B cell (primary cell): ENCODE measurements at places on chromosomes 5 and 9.

DNA sequence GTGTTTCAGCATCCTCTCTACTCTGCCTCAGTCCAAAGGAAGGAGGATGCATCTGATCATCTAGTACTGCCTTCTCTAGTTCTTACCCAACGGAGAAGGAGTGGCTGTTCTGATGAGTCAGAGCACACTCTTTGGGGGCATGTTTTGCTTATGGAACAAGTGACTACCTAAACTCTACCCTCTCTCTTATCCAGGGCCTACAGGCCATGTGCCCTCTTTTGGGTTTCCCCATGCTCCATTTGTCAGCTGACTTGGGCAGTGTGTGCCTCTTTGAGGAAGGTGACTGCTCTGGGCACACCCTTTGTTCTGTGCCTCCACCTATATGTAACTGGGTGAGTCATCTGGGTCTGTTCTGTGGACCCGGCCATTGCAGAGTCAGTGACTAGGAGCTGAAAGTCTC is 89.6 kb upstream of the BNC2 start:
- no peak for DNase-seq

DNA sequence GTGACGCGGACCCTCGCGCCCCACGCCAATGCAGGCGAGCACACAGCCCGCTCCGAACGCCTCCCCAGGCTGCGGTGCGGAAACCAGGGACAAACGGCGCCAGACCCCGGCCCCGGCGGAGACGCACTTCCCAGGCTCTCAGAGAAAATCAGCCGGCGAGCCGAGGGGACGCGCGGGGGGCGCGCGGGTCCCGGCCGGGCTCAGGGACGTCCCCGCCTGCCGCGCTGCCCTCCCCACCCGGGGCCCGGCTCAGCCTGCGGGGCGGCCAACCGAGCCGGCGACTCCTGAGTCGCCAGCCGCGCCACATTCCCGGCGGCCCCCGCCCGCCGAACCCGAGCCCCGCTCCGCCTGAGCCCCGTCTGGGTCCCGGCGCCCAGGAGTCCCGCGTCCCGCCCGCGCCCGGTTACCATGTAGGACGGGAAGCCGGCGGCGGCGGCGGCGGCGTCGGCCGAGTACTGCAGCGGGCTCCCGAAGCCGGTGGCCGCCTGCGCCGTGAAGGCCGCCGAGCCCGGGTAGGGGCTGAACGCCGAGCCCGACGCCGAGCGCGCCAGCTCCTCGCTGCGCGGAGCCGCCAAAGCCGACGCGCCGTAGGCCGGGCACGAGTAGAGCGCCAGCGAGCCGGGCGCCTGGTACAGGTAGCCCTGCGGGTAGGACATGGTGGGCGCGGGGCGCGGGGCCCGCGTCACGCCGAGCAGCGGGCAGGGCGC is 566 bp downstream of the IRX2 start:
- no peak for DNase-seq

GRCh38 chr5:88438006-88438405 is 169.4 kb upstream of the TMEM161B start:
- no peak for DNase-seq

DNA sequence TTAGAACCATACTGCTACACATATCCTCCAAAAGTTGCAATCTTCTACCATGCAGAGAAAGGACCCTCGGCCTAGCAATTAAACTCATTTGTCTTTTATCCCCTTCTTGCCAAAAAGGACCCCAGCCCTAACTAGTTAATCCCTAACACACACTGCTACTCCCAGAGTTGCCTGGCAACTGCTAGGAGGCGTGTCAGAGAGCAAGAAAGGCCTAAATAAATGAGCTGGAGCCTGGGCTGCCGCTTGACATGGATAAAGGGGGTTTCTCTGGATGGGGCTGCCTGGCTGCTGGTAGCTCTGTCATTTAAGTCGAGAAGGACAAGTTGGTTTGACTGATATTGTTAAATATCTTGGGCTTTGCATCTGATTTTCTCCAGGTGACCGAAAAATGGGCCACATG is 194.8 kb downstream of the CRB2 start:
- no peak for DNase-seq

- DNase-seq: no peak
Measured at GRCh38 chr5:174147551-174147950, 102.0 kb downstream of the NSG2 start.

DNA sequence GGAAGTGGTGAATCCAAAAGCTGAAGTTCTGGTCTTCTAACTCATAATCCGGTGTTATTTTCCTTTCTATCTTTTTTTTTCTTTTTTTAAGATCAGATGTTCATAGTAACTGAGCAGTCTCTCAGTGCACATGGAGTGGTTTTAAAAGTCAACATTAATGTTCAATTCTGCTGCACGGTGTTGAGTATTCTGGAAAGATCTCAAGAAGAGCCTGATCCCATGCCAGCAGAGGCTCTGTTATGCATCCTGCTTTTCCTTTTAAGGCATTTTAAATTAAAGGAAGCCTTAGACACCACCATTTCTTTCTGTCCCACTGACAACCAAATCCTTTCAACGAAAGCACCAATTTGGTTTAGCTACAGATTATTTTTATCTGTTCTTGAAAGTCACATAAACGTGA is 33.4 kb downstream of the SEMA5A start:
- no peak for DNase-seq

DNA sequence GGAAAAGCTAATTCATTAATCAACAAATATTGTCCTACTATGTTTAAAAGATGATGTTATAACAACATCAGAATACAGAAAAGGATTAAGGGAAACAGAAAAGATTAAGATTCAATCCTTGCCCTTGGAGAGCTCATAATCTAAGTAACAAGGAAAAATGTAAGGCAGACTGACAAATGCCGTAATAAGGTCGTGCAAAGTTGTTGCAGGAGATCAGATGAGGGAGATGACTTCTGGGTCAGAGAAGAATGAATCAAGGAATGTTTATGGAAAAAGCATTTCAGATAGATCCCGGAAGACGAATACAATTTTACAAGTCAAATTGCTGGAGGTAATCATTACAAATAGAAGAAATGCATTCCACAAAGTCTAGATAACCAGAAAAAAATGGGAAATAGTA is 6.4 kb downstream of the ADAMTS6 start:
- DNase-seq: no peak

- no peak for DNase-seq
Measured at GRCh38 chr9:71001780-71002386, 119.5 kb downstream of the TRPM3 start.

DNA sequence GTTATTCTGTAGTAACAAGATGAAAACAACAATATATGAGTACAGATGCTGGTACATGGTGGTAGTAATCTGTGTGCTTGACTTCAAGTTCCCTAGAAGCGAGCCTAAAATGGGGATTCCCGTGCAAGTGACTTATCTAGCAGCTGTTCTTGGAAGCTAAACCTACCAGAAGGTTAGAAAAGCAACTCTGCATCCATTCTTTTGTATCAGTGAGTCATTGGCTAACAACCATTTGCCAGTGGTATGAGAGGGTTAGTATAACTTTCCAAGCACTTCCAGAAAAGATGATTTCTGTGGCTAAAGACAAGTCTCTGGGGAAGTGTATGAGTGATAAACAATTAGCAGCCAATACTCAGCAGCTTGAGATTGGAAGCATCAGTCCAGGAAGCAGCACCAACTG is 787.7 kb upstream of the CDH6 start:
- DNase-seq: no peak

GRCh38 chr9:121283856-121284732 is 16.1 kb downstream of the GSN start:
- DNase-seq: no peak

- DNase-seq: no peak
Measured at GRCh38 chr9:33161589-33162132, 5.5 kb downstream of the B4GALT1 start.

DNA sequence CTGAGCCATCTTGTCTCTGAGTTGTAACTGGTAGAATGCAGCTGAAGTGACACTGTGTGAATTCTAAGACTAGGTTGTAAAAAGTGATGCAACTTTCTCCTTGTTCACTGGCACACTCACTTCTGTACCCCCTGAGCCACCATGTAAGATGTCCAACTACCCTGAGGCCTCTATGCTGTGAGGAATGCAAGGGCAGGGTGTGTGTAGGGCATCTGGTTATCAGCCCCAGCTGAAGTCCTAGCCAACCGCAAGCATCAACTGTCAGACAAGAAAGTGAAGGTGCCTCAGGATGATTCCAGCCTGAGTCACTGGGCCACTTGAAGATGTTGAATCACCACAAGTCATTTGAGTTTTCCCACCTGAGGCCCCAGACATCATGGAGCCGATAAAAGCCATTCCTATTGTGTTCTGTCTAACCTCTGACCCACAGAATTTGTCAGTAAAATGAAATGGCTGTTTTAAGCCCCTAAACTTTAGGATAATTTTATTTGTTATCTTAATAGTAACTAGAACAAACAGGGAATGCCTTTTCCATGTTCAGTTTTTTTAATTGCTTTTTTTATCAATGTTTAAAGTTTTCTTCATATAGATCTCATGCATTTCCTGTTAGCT is 18.7 kb upstream of the RHOBTB3 start:
- DNase-seq: no peak

- no peak for DNase-seq
Measured at GRCh38 chr9:16106021-16106571, 553.3 kb downstream of the CCDC171 start.

- no peak for DNase-seq
Measured at GRCh38 chr5:83048277-83048676, 28.9 kb downstream of the TMEM167A start.

DNA sequence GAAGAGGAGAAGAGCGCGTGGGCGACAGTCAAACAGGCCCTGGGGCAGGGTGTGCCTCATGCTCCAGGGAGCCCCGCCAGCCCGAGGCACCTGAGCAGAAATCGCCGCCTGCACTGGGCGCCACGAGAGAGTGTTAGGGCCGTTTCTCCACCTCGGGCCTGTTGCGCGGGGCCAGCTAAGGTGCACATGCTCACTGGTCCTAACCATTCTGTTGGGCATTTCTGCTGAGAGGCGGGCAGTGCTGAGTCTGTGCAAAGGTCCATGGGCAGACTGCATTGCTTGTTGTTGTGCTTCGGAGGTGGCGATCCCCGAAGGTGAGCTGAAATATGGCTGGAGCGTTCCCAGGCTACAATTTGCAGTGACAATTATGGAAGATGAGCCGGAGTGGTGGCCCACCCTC is 367.8 kb upstream of the SPATA31A5 start:
- DNase-seq: no peak

DNA sequence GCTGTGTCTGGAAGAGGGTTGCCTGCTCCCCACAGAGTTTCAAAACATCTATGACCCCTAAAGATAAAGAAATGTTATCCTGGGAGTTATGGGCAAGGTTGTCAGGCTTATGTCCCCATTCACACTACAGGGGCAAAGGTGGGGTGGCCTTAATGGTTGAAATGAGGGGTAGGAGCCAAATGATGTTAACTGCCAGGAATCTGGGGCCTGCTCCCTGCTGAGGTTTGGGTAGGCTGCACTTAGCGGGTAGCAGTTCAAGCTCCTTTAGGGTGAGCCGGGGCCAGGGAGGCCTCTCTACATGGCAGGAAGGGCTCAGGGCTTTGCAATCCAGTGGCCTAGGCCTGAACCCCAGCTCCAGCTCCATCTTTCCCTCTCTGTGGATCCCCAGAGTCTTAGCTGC is 3.0 kb downstream of the FGF18 start:
- DNase-seq: no peak

DNA sequence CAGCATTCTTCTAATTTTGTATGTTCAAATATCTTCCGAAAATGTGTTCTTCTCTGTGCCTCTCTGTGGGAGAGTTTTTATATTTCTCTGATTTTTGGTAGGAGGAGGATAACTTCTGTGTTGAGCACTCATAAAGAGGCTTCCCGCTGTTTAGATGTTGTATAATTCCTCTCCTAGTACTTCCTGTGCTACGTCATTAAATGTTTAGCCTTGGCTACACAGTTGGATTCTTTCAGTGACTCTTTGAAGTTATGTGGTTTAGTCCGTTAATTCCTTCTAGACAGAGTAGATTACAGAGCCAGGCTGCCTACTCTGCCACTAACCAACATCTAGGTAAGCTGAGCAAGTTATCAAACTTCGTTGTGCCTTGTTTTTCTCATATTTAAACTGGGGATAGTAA is 302.6 kb downstream of the OSTF1 start:
- no peak for DNase-seq

- DNase-seq: peak; percentile 72
Measured at GRCh38 chr5:14872070-14872989, 752 bp upstream of the ANKH start.

DNA sequence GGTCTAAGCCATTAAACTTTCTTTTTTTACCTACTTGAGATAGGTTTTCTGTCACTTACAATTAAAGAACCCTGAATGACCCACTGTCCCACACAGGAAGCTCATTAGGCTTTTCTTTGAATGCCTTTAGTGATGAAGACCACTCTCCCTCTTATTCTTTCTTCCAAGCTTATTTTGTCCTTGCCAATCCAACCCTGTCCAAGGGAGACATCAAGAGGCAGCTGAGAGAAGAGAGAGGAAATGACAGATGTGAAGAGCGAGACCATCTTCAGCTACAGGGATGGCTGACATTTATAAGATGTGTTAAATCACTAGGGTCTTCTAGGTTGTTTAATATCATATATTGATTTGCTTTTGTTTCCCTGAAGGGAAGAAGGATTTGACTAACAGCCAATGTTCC is 133.5 kb downstream of the FAM114A2 start:
- no peak for DNase-seq

GRCh38 chr5:31213257-31213656 is 19.8 kb downstream of the CDH6 start:
- no peak for DNase-seq

DNA sequence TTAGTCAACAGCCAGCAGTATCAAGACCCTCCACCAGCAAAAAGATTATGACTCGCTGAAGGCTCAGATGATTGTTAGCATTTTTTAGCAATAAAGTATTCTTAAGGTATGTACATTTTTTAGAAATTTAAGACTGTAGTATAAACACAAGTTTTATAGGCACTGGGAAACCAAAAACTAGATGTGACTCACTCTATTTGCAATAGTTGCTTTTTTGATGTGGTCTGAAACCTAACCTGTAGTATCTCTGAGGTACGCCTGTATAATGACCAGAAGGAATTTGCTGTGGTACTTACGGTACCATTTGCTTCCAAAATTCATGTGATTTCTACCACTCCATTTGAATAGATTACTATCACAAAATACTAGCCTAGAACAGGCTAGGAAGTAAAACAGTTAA is 60.8 kb downstream of the WDR41 start:
- no peak for DNase-seq

DNA sequence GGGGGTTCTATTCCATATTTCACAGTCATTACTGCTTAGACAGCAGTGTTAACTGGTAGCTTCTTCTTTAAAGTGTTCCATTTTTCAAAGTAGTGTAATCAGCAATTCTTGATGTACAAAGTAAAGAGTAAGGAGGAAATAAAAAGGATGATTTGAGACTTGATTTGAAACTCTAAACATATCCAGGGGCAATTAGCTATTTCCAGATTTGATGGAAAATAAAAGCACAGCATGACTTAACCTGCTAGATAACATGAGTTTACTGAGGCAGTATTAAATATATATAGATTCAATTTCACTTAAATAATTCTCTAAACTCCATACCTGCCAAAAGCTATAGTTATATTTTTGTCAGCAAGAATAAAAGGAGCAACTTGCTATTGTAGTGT is 29.8 kb downstream of the NR2F1 start:
- DNase-seq: no peak

GRCh38 chr5:103480246-103480645 is 82.3 kb downstream of the NUDT12 start:
- DNase-seq: no peak

GRCh38 chr5:66864240-66864884 is 268.2 kb downstream of the MAST4 start:
- DNase-seq: peak; percentile 20

- no peak for DNase-seq
Measured at GRCh38 chr5:73826301-73827105, 200.5 kb downstream of the ARHGEF28 start.
